ENCODE measurements at places on chromosomes 12 and 14. TPM values are rescaled to one million over a fixed set of nuclear protein-coding genes. Genes with fewer than 3 reads are reported as not detected.
A peak's percentile ranks its signal among the peaks of the same experiment; 100 is the strongest.

- DNase-seq = no peak
Measured at GRCh38 chr12:57780284-57780897, 2.2 kb upstream of the TSFM start.

DNA sequence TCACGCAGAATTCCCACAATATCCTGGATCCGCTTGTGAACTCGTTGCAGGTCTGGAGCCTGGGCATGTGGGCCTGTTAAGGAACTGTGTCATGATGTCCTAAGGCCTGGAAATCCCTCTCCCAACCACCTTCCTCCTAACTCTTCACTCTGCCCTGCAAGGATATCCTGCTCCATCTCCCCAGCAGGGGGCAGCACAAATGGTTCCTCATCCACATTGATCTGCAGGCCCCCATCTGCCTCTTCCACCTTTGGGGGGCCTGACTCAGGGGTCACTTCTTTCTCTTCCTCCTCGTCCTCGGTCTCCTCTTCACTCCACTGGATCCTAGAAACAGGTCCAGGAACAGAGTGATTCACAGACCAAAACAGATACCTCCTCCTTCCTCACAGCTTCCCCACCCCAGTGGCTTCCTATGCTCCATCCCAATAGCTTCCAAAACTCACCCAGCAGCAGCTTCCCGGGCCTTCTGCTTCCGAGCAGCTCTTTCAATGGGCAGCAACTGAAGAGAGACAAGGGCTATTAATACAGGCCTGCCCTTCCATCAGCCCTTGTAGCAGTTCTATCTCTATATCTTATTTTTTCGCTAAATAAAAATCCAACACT lies 4.5 kb downstream of the NOP2 start:
- DNase-seq = no peak

OR4N5 gene
- not detected for total RNA-seq

GRCh38 chr14:21436567-21437062 lies 19.3 kb downstream of the CHD8 start:
- no peak for DNase-seq

IRAK4 gene
- total RNA-seq = 14.4 TPM

- no peak for DNase-seq
Measured at GRCh38 chr12:4958697-4959375, 49.1 kb downstream of the KCNA1 start.

ANKS1B gene
- total RNA-seq = 10.7 TPM

- DNase-seq = no peak
Measured at GRCh38 chr12:16130343-16130742, 147.1 kb downstream of the SLC15A5 start.

RHEBL1 gene
- total RNA-seq = 0.69 TPM

SLC17A8 gene
- not detected for total RNA-seq

FAM222A gene
- total RNA-seq = 1.4 TPM

NRL gene
- 0.69 TPM for total RNA-seq

DNA sequence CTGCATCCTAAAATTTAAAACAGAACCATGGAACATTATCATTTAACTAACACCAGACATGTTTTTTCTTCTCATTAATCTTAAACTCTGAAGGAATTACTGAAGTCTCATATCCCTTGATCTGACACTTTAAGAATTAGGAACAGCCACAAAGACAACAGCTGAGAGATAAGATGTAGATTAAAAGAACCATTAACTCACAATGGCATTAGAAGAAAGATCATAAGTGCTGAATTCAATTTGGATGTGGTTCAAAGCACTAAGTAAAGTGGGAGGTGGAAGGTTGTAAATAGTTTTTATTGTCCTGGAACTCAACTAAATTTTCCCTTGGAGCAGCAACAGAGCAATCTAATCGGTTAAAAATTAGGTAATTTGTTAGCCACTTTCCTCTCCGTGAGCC lies 199.0 kb upstream of the ATP2B1 start:
- no peak for DNase-seq

DNA sequence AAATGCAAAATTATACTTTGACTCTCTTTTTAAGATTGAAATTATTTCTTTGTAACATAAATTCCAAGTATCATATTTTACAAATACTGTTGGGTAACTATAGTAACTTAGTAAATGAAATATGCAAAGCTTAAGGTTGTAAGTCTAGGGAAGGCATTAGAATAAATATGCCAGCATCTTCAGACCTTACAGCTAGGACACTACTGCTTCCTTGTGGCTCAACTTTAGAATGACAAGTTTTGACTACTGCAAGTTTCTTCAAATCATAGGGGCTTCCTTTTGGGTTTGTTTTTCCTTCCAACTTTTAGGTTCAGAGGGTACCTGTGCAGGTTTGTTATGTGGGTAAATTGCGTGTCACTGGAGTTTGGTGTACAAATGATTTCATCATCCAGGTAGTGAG lies 17.7 kb upstream of the ANP32D start:
- DNase-seq = no peak

DNA sequence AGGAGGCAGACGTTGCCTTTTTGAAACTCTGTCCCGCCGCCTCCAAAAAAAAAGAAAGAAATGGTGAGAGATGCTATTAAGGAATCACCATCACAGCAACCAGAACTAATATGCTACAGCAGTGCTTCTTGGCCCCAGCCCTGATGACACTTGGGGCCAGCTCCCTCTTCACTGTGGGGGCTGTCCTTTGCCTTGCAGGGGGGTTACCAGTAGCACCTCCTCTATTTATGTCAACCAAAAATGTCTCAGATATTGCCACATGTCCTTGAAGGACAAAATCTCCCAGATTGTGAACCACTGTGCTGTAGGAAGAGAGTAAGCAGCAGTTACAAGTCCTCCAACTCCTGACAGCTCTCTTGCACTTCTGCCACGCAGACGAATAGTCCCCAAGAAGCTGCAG lies 76.4 kb downstream of the LRRC74A start:
- no peak for DNase-seq

IL22 gene
- total RNA-seq = not detected

- DNase-seq = no peak
Measured at GRCh38 chr12:116962197-116962596, 51.4 kb downstream of the FBXW8 start.

DNA sequence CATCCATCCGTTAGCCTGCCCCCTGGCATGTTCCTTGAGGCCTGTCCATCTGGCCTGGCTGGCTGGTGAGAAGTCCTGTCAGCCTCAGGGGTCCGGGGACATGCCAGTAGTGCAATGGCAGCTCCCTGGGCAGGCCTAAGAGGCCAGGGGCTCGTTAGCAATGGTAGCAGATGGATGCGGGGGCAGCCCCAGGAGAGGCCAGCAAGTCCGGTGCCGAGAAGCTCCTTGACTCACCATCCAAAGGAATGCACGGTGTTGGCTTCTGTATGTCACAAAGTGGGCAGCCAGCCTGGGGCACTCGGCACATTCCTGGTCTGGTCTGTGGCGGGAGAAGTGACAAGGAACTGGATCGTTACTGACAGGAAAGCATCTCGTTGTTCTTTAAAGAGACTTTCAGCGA lies 319.9 kb downstream of the CACNA1C start:
- DNase-seq = no peak

DNA sequence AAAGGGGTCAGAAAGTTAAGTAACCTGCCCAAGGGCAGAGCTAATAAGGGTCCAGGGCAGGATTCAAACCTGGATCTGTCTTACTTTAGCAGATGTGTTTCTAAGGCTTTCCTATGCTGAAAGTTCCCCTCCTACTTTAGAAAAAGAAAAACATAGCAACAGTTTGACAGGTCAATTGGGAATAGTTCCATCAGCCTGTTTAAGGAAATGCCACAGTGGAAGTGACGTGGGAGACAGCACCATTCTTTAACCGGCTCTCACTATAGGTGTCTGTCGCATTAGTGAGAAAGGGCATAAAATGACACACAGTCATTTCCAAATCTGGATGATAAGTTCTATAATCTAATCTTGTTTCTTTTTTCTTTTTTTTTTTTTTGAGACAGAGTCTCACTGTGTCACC lies 7.3 kb downstream of the ALDH1L2 start:
- DNase-seq = no peak

DNA sequence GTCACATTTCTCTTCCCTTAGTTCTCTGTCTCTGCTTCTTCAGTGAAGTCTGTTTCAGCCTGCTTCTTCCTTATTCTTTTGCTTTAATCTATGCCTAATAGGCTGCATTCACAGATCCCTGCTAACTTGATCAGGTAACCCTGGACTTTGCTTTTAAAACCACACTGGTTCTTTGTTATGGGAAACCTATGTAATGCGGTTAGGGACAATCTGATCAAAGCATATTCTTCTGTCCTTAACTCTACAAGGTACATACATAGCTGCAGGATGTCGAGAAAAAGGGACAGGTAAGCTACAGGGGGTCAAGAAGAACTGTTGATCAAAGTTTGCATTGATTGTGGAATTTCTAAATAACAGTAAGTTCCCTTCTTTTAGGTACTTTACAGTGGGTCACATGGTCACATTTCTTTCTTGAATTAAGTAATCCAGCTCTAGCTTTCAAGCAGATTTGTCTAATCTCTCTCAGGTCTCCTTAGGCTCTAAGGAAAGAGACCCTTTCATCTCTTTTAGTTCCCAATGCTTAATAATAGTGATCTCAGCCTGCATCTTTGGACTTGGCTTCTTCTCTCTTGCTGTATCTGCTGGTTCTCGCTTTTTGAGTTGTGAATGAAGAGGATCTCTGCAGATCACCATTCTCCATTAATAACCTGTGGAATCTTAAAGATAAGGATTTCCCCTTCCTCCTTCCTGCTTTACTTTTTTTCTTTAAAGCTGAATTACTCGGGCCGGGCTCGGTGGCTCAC lies 3.8 kb downstream of the COPZ1 start:
- no peak for DNase-seq

- DNase-seq = peak; percentile 23
Measured at GRCh38 chr14:60002819-60003492, 83.0 kb downstream of the LRRC9 start.

GRCh38 chr12:712172-712863 lies 40.1 kb upstream of the WNK1 start:
- DNase-seq = no peak

DNA sequence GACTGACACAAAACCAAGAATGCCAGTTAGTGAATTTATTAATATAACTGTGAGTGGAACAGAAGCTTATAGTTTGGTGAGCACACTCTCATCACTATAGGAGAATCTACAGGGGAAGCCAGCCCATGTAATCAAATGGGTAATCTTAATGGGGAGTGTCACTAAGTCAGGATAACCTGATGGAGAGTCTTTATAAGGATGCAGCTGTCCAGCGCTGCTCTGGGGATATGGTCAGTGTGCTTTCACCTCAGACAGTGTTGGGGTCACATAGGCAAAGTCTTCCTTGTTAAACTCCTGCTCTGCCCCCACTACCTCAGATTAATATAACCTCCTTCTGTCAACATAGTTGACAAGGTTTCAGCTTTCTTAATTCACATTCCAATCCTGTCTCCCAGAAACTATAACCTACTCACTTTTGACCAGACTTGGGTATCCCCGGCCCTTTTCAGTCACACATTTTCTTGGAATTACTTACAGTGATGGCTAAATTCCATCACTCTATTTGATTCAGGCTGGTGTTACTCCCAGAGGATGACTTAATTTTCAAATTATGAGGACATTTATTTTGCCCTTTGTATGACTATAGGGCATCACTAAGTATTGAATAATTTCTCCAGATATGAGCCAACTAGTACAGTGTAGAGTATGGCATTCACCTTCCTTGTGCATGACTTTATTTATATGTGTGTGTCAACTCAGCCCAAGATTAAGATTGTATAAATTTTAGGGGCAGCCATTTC lies 13.2 kb downstream of the STK38L start:
- DNase-seq = no peak

DNA sequence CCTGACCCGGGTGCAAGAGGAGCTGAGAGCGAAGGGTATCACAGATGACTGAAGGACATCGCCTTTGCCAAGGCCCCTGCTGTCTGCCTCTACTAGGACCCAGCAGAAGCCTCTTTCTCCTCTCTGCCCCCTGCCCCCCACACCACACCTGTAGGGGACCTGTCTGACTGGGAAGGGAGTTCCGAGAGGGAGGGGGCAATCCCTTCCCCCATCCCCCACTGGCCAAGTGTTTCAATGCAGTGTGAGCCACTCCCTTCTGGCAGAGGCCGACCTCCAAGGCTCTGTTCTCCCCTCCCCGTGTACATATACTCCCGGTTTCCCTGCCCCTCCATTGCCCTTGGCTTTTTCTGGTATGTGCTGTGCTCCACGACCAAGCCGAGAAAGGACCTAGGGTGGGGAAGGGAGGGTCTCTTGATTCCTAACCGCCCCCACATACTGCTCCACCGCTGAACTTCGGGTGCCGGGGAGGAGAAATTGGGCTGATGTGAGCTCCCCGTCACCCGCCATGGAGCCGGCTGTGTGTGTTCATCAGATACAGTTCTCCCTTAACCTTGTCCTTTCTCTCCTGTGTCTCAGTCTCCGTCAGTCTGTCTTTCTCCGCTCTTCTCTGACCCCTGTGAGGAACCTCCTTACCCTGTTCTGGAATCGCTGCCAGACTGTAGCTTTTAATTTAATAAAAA lies 2.0 kb upstream of the ARHGEF25 start:
- DNase-seq = no peak

DNA sequence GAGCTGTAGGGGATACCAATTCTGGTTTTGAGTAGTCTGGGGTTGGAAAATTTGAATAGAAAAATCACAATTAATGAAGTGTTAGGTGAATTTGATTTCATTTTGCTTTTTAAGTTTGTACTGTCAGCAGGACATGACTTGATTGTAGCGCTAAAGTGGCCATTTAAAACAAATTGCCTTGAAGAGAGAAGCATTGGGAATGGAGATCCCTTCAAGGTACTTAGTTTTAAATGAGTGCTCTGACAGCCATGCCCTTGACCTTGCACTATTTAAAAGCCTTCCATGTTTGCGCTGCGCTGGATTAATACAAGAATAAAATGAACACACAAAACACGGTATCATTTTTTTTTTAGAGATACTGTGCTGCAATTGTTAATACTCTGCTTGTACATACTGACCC lies 345.9 kb downstream of the NAV3 start:
- no peak for DNase-seq

GALNT6 gene
- total RNA-seq = 4.9 TPM
